ENCODE measurements at places on chromosomes 2 and 18. TPM values are rescaled to one million over a fixed set of nuclear protein-coding genes. Genes with fewer than 3 reads are reported as not detected.
A peak's percentile ranks its signal among the peaks of the same experiment; 100 is the strongest.

The MDH1B gene
- 4.1 TPM for total RNA-seq

GRCh38 chr2:99085421-99085820, 56.1 kb upstream of the C2orf15 start:
- DNase-seq = no peak

- no peak for DNase-seq
Measured at GRCh38 chr2:44777036-44777435, 164.5 kb upstream of the SIX3 start.

DNA sequence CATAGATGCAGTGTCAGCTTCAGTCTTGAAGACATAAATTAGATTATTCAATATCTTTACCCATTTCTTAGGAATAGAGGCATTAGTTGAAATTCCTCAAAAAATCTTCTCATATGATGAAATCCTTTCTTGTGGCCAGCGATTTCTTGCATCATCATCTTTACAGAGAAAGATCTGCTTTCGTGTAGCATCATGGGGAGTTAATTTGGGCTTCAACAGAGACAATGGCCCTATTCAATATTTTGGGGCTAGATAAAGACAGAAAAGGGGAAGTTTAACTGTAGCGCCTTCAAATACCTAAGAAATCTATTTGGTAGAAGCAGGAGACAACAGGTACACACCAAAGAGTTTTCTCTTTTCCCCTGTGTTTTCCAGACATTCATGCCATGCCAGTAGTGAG, 73.8 kb downstream of the TGFA start:
- DNase-seq = no peak

GRCh38 chr18:44812426-44812825, 131.7 kb downstream of the SETBP1 start:
- DNase-seq = no peak

DNA sequence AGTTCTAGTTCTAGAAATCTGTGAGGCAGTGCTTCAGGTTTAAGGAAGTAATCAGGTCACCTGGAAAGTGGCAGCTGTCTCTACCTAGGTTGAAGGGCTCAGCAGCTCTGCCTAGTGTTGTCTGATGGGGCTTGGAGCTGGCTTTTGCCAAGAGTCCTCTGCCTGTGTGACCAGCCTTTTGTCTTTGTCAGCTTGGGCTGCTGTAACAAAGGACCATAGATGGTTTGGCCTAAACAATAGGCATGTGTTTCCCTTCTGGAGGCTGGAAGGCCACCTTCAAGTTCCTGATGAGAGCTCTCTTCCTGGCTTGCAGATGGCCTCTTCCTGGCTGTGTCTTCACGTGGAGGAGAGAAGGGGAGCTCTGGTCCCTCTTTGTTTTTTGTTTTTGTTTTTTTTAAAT, 13.3 kb downstream of the UBE2F start:
- DNase-seq = peak; percentile 53

DNA sequence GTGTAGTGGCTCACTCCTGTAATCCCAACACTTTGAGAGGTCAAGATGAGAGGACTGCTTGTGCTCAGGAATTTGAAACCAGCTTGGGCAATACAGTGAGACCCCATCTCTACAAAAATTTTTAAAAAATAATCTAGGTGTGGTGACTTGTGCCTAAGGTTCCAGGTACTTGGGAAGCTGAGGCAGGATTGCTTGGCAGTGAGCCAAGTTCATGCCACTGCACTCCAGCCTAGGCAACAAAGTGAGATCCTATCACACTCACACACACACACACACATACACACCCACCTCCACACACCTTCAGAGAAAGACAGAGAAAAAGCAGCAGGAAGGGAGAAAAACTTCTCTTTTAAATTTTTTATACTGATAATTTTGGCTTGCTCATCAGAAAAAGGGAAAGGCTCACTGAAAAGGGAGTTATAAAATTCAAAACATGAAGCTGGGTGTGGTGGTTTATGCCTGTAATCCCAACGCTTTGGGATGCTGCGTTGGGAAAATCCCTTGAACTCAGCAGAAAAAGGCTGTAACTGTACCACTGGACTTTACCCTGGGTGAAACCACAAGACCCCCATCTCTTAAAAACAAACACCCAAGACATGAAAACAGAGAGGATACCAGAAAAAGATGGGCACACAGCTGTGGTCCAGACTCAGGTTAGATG, 25.7 kb downstream of the FAM168B start:
- DNase-seq = no peak

GRCh38 chr18:61334951-61335683, 1.9 kb downstream of the CDH20 start:
- DNase-seq = no peak

GRCh38 chr18:50610349-50610748, 50.5 kb downstream of the MAPK4 start:
- DNase-seq = no peak

GRCh38 chr2:45577441-45577840, 33.6 kb downstream of the SRBD1 start:
- no peak for DNase-seq

- no peak for DNase-seq
Measured at GRCh38 chr18:524466-524865, 24.0 kb upstream of the COLEC12 start.

DNA sequence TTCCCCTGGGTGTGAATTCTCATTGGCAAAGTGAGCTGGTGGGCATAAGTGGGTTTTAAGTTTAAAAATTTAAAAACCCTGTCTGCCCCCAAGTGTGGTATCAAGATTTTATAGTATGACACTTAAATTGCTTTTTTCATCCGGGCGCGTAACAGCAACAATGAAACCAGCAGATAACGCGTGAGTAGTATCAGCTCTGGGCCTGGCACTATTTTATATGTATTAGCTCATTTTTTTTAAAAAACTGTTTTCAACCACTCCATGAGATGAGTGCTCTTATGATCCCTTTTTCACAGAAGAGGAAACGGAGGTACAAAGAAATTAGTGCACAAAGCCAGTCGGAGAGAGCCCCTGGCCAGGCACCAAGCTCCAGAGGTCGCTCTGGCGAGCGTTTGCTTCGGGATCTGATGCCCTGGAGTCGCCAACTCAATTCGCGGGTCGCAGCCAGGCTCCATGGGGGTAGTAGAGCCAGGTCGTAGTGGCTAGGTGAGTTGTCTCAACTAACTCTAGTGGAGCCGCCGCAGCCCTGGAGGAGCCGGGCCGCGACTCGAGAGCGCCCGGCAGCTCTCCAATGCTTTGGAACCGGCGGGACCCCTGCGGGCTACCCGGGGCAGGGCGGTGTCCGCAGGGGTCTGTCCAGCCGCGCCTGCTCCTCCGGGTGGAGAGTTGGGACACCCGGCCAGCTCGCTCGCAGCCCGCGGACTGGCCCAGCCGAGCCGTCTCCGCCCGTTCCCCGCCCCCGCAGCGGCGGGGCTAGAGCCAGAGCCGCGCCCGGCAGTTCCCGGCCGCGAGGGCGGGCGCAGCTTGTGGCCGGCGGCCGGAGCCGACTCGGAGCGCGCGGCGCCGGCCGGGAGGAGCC, at the start of gene IL1R1:
IL1R1 (plus strand) TSS at position 777 of the 859 bp plus-strand sequence. CDS start 14,979 bp downstream, outside the sequence.
- peak; percentile 56 for DNase-seq

DNA sequence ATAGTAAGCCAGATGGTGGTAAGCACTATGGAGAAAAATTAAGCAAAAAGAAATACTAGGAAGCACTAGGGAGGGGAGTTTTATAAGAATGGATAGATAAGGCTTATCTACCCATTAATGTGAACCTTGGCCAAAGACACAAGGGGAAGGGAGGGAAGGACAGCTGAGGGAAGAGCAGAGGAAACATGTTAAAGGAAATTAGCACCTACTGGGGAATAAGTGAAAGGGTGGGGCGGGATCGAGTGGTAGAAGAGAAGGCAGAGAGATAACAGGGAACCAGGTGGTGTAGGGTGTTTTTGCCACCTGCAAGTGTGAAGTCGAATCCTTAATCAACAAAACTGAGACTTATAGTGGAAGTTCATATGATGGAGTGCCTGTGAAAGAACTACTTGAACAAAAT, 1.7 kb downstream of the UNC80 start:
- DNase-seq = no peak

DNA sequence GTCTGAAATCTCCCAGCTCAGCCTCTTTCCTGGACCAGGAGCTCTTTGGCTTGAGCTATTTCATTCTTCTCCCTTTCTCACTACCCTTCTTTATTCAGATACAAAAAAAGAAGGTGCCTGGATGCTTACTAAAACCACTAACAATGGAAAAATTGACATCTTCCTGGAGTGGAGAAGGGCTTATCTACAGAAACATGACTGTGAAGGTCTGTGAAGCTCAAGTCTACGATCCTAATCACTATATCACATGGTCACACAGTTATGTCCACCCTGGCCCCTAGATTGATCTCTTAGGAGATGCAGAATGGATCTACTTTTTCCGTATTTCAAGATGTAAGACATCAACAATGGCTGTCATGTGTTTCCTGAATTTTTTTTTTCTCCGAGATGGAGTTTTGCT, 5.7 kb upstream of the KRCC1 start:
- DNase-seq = no peak
